Chondrocyte (in vitro differentiated cells): ENCODE measurements at places on chromosomes 13 and 19.

DNA sequence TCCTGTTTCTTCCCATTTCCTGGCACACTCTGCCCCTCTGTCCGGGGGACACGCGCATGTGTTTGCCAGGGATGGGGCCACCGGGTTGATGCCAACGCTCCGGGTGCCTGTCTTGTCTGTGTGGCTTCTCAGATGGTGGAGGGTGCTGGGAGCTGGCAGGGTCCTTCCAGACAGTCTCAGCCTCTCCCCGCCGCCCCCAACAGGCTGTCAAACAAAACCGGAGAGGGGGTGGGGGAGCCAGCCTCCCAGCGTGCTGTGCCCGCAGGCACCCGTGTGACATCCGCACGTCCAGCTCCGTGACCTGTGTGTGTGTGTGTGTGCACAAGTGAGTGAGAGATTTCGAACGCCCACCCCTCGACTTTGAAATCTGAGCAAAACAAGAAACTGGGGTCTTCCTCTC lies 10.6 kb upstream of the EHD2 start:
- no peak for DNase-seq

DNA sequence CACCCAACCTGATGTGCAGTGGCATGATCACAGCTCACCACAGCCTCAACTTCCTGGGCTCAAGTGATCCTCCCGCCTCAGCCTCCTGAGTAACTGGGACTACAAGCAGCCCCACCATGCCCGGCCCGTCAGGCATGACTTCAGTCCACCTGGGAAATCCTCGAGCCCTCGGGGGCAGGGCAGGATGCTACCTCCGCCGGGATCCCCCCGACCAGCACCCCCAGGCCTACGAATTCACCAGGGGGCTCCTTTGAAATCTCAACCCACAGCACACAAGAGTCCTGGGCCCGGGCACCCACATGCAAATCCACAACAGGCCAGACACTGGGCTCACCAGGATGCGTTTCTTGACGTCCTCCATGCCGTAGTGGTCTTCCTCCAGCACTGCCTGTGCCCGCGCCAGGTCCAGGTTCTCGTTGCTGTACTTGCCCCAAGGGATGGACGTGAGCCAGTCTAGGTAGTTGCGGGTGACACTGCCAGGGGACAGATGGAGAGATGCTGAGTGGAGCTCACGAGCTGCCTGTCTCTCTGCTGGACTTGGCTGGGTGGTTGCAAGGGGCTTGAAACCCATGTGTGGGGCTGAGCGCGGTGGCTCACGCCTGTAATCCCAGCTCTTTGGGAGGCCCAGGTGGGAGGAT lies 10.5 kb downstream of the RPL36 start:
- DNase-seq: no peak

- DNase-seq: no peak
Observed at GRCh38 chr13:99280166-99280565, 22.0 kb upstream of the GPR18 start.

DNA sequence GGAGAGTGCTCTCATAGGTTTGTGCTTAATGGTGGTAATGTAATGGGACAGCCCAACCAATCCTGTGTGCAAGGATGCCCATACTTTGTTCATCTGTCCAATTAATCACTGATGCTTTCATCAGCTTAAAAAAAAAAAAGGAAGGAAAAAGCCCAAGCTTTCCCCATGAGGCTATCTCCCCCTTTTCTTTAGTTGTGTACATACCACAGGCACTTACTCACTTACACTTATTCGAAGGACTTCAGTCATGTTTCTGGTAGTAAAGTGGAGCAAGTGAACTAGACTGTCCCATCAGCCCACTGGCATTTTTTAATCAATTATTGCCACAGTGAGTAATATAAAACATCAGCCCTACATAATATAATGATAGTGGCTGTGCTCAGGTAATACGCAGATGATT lies 183.5 kb upstream of the UFM1 start:
- DNase-seq: no peak

- DNase-seq: no peak
Observed at GRCh38 chr13:23923031-23923430, 25.7 kb upstream of the C1QTNF9B start.

DNA sequence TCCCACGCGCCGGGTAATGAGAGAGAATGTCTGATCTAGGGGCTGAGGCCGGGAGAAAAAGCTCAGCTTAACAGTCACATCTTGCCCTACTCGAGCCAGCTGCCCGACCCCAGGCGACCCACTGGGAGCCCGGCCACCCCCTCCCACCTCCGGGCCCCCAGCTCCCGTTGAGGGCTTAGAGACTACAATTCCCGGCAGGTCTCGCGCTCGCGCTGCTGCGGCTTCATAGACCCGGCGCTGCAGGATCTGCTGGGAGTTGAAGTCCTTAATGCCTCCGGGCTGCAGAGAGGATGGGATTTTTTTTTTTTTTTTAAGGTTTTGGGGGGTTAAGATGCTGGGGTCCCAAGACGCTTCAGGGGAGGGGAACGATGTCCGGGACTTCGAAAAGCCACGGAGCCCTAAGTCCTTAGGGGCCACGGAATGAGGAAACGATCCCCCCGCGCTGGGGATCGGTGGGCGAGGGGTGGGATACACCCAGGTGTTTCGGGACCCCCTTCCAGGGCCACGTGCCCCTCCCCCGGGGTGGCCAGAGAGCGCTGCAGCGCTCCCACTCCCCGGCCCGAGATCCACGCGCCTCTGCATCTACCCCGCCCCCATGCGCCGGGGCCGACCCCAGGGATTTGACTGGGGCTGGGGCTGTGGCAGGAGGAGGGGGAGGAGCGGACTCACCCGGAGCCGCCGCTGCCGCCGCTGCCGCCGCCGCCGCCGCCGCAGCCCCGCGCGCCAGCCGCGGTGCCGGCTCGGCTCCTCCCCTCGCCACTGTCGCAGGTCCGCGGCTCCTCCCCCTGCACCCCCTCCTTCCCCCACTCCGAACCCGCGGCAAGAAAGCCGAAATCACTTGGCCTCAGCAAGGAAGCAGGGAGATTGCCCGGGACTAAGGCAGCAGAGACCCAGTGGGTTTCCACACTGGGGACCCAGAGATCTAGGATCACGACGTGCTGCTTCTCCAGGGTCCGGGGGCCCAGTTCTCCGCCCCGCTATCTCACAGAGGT lies at the start of gene SYT3:
Gene SYT3 (minus strand): TSS at position 761 of the 992 bp plus-strand sequence. CDS start 2,470 bp downstream, outside the sequence.
- no peak for DNase-seq

DNA sequence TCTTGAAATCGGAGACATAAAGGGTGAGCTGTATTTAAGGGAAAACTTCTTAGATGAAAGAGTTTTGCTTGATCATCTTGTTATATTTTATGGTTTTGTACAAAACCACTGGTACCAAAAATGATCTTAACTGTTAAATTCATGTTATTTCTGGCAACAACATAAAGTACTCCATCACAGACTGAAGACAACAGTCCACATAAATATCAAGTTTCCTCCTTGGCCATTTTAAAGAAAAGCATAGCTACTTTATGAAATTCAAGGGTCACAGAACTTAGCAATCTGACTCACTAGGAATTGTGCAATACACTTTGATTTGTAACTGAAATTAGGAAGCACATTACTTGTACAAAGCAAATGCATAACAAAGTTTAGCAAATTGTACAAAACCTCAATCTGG lies 66.3 kb downstream of the TBC1D4 start:
- no peak for DNase-seq

- DNase-seq: no peak
Observed at GRCh38 chr19:47854459-47854858, 4.6 kb upstream of the TPRX2 start.

GRCh38 chr13:23140492-23140891 lies 40.3 kb upstream of the SGCG start:
- no peak for DNase-seq

GRCh38 chr19:13146763-13147563 lies 3.2 kb downstream of the STX10 start:
- no peak for DNase-seq

GRCh38 chr13:94181461-94182107 lies 297.9 kb downstream of the DCT start:
- DNase-seq: no peak

DNA sequence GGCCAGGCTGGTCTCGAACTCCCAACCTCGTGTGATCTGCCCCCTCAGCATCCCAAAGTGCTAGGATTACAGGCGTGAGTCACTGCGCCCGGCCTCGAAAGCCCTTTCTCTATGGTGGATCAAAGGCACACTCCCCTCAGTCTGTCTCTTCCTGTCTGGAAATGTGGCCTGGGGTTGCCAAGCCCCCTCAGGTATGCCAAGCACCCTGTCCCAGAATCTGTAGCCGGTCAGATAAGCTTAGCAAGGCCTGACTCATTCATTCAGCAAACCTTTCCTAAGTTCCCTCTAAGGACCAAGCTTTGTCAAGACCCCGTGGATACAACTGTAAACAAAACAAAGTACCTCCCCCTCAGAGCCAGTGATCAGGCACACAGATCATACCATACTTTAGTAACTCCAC lies 14.1 kb downstream of the NUCB1 start:
- DNase-seq: no peak

GRCh38 chr13:97423300-97424045 lies 10.5 kb upstream of the RAP2A start:
- DNase-seq: no peak

DNA sequence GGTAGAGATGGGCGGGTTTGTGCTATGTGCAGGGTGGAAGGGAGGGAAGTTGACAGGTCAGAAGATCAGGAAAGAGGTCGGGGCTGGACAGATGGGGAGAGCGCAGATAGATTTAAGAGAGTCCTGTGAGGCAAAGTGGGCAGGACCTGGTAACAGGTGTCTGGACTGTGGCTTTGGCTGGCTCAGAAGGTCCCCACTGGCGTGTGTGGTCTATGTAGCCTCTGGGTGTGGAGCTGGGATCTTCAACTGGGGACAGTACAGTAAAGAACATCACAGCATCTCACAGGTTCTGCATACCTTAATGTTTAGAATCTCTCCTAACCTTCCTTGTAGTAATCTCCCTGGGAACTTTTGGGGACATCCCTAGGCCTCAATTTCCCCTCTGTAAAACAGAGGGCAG lies 17.7 kb downstream of the CKM start:
- no peak for DNase-seq

DNA sequence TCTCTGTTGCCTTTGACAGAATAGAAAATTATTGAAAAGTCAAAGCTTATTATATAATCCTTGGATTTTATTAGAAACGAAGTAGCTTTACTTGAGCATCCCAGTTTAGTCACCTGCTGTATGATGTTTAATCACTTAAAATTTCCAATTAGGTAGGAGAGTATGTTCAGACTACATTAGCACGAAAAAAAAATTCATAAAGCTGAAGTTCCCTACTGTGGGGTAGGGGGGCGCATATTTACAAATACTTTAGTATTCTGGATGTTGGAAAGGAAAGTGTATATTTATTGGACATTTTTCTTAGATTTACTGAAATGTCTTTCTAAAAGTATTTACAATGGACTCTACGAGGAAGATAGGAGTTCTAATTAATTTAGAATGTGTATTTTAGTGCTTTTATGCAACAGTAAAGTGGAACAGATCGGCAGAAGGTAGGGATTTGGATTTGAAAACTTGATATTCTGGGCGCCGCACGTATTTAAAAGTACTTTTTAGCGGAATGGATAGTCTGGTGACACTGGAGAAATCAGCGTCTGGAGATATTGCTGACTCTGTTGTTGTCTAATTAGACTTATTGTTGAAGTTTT lies 1.9 kb downstream of the CDK8 start:
- no peak for DNase-seq

GRCh38 chr13:51240178-51240577 lies 18.0 kb downstream of the FAM124A start:
- no peak for DNase-seq

GRCh38 chr13:24664726-24665409 lies 15.3 kb upstream of the ATP12A start:
- no peak for DNase-seq

DNA sequence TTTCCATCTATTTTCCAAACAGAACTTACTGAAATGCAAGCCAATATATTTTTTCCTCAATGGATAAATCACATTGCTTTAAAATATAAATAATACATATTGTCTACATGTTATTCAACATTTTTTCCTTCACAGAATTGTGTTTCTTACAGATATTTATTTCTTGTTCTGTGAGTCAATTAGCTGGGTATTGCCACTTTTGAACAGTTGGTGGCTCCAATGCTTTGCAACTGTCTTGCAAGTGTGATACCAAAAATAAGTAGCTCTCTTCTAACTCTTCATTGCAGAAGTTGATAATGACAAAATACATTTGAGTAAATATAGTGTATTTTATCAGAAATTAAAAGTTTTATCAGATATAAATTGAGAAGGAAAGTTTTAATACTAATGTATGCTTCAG lies 17.1 kb upstream of the GPC5 start:
- no peak for DNase-seq

GRCh38 chr13:48448959-48449614 lies 36.2 kb upstream of the LPAR6 start:
- no peak for DNase-seq

DNA sequence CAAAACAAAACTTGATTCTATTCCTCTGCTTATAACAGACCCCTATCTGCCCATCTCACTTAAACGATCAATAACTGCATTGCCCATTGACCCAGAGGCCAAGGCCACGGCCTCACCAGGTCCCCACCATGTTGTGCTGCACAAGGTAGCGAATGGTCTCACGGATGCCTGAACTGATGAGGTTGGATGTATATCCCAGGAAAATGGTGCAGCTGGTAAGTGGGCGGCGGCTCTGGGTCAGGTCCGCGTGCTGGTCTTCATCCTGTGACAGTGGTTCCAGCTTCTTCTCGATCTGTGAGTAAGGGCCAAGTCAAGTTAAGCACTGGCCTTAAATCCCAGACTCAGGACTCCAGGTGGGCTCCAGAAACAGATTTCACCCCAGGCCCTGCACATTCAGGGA lies 1.6 kb downstream of the DHPS start:
- DNase-seq: no peak

GRCh38 chr19:11578258-11579142 lies 1.1 kb upstream of the ACP5 start:
- DNase-seq: no peak

DNA sequence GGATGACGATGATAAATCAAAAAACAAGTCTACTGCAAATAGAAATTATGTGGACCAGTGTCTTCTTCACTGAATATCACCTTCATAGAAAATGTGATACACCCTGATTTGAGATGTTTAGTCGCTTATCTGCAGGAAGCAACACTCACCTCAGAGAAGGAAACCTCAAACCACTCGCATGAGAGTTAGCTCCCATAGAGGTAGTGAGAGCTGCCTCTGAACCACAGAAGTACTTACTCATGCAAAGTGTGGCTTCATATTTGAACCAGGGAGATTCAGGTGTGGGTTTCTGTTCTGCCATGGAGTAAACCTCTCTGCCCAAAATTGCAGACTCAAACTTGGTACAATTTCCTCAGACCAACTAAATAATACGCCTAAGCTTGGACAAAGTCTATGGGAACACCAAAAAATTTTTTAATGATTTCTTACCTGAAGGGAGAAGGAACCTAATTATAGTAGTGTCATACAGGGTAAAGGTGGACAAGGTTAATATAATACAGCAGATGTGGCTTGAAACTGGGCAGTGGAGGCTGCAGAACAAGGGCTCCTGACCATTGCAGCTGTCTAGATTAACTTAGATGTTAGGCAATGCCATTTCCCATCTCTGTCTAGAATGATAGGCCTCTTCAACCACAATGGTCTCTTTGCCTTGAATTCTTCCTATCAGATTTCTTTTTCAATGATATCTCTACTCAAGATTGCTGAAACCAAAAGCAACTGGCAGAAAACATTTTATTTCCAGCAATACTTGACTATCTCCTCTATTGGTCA lies 29.6 kb upstream of the RCBTB2 start:
- DNase-seq: no peak

- DNase-seq: no peak
Observed at GRCh38 chr13:27691207-27691606, 69.5 kb downstream of the POLR1D start.
